Activated CD8-positive, alpha-beta memory T cell treated with anti-CD3 and anti-CD28 coated beads for 4 hours (primary cell): ENCODE measurements at places on chromosomes 7 and 10.

GRCh38 chr10:44932517-44933450, 21.6 kb downstream of the TMEM72 start:
- DNase-seq = peak; percentile 59

DNA sequence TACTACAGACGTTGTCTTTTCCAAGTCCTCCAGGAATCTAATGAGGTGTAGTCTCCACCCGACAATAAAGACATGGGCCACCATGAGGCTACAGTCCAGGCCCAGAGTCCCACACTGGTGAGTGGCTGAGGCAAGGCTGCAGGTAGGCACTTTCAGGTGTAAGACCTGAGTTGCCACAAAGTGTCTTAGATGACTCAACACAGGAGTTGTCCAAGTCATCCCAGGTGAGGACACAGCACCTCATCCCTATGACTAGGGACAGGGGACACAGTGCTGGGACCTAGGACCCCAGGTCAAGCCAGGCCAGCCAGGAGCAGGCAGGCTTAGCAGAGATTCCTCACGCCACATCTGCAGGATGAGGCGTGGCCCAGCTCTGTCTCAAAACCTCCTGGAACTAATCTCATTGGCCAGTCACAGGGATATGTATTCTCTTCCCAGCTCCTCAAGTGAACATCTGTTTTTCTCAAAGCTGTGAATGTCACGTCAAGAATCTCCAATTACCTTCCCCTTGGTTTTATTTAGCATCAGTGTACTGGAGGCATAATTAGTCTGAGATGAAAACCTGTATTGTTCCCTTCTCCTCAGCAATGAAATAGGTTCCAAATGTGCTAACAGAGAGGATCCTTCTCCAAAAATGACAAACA, 254.6 kb downstream of the GRID1 start:
- no peak for DNase-seq

DNA sequence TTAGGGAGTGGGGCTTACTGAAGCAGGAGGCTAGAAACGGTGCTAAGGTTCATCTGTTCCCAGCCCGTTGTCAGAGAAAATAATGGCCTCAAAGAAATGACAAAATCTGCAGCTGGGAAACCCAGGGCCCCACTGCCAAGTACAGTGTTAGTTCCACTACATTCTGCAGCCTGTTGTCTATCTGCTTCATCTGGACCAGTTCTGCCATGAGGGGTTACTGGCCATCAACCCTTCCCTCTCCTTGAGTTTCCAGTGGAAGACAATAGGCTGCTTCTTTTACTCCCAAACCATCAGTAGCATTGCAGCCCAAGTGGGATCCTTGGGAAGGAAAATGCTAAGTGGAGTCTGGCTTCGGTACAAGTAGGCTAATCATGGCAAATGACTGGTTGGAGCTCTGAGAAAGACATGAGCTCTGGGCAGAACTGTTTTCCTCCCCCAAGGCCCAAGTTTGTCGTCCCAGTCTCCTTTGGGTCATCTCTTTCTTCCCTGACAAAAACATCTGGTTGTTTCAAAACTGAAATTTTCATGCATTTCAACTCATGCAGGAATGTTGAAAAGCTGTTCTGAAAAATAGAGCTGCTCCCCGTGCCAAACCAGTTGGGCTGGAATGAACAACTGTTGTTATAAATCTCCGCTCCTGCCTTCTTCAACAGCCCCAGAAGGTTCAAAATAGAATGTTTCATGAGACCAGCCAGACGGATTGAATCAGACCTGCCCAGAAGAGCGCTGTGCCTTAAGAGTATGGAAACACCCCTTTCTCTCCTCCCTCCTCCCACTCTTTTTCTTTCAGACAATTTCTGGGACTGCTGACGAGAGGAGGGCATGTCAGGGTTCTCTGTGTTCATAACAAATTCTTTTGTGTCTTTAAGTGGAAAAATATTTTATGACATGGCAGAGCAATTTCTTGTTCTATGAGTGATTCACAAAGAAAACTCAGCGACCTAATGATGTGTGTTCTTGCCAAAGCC, 116.6 kb downstream of the RAB18 start:
- DNase-seq = no peak

DNA sequence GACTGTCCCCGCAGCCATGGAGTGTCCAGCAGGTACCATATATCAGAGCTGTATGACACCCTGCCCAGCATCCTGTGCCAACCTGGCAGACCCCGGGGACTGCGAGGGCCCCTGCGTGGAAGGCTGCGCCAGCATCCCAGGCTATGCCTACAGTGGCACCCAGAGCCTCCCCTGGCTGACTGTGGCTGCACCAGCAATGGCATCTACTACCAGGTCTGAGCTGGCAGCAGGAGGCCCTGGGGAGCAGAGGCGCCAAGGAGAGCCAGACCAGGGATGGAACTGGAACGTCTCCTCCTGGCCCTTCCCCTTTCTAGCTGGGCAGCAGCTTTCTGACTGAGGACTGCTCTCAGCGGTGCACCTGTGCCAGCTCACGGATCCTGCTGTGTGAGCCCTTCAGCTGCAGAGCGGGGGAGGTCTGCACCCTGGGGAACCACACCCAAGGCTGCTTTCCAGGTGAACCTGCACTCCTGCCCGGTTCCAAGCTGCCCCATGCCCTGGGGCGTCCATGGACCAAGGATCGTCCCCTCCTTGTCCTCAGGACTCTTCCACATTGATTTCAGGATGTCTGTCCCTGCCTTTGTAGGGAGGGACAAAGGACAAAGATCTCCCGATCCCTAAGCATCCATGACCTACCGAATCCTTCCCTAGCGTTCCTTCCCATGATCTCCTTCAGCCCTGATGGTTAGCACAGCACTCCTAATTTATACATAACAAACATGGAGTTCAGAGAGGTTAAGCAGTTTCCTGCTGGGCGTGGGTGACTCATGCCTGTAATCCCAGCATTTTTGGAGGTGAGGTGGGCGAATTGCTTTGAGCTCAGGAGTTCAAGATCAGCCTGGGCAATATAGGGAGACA, 33.3 kb downstream of the EPHB4 start:
- DNase-seq = no peak

- no peak for DNase-seq
Measured at GRCh38 chr7:69301253-69301652, 297.0 kb upstream of the AUTS2 start.

DNA sequence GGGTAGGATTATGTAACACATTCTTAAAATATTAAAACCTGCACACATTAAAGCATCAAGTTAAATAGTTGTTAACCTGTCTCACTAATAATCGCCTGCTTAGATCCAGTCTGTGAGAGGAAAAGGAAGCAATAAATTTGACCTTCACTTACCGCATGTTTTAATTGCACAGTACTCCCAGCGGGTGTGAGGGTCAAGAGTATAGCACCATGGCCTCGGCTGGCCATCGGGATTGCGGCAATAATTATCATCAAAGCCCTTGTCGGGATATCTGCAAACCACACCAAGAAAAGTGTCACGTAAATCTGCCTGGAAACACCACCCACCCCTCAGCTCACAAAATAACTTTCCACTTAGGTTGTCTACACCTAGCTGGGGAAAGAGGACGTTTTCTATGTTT, 26.6 kb downstream of the HGF start:
- no peak for DNase-seq

DNA sequence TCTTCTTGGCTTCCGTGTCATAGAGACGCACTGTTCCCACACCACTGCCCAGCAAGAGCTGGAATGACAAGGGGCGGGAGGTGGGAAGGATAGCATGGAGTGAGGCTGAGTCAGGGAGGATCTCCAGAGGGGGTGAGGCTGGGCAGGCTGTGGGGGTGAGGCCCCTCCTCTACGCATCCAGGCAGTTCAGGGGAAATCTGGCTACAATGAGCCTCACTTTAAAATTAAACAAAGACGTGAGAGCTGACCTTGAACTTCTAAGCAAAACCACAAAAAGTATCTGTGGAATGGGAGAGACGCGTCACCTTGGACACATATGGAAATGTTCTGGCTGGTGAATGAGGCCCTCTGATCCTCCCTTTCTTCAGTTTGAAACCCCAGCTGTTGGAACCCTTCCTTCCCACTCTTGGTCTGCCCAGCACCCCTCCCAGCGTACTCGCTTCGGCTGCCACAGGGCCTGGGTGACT, 17.7 kb downstream of the WDR91 start:
- no peak for DNase-seq

- DNase-seq = no peak
Measured at GRCh38 chr10:104406715-104407650, 53.4 kb downstream of the CFAP58 start.

- no peak for DNase-seq
Measured at GRCh38 chr10:51910189-51910588, 210.8 kb upstream of the CSTF2T start.

- no peak for DNase-seq
Measured at GRCh38 chr7:87116315-87116714, 35.9 kb upstream of the DMTF1 start.

DNA sequence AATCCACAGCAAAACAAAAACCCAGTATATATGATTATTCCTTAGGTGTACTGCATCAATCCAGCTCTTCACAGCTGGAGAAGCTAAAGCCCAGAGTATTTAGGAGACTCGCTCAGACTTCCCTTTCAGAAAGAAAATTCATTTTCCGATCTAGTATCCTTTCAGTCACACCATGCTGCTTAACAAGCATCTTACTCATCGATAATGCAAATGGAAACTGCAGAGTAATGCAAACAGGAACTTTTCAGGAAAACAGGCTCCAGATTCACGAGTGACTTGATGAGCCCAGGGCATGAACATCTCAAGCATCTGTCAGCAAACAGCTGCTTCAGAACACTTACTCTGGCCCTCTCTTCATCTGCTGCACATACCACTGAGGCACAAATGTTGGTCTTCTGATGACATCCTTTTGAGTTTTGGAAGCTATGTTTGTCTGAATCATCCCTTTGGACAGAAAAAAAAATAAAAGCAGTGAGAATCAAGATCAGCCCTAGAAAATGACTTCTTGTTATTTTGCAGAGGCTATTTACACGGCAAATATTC, 24.9 kb upstream of the ZC3HAV1L start:
- no peak for DNase-seq

- DNase-seq = no peak
Measured at GRCh38 chr10:112948196-112948595, 1.9 kb upstream of the TCF7L2 start.

DNA sequence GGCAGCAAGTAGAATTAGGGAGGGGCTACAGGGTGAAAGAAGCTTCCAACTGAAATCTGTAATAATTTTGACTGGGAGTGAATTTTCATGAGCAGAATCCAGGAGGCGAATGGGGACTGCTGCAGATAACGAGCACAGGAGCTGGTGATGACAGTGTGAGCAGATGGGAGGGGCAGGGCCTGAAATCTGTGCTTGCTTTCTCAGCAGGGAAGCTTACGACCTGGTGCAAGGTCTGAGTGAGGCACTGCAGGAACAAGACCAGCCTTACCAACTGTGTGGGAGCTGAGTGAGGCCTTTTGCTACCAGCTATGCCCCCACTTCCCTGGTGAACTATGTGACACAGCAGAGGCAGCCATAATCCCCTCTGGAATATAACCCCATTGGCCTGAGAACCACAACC, 109.8 kb downstream of the HPSE2 start:
- no peak for DNase-seq

DNA sequence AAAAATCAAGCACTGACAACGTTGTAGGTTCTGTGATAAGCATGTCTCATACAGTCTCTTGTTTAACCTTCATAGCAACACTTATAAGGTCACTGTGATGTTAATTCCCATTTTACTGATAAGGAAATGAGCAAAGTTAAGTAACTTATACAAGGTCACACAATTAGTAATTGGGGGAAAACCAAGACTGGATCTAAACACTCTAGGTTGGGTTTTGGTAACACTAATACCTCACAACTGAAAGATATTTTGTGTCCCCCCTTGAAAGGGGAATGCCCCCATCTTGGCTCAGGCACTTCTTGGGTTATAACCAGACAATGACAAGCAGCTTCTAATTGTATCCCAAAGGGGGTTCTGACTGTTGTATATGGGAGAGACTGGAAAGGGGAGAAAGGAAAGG, 36.0 kb upstream of the ABCB4 start:
- DNase-seq = no peak

- no peak for DNase-seq
Measured at GRCh38 chr7:54859545-54859944, 100.5 kb upstream of the SEC61G start.

GRCh38 chr10:58281092-58281752, 12.3 kb downstream of the CISD1 start:
- no peak for DNase-seq

- DNase-seq = no peak
Measured at GRCh38 chr7:98210513-98211220, 572 bp upstream of the BHLHA15 start.

GRCh38 chr7:19051767-19052375, 65.6 kb downstream of the TWIST1 start:
- DNase-seq = no peak

DNA sequence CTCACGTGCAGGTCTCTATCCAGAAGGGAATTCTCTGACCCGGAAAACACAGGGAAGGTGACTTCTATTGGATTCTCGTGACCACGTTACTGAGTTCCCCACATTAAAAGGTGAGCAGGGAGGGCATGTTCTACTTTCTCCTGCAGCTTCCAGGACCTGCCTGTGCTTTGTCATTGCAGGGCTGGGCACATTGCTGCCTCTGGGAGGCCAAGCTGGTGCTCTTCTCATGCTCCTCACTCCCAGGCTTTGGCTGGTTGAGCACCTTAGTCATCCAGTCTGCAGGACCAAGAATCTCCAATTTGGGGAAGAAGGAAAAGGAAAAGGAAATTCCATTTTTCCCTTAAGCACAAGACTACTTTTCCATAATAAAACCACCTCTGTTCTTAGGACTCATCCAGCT, 86.5 kb upstream of the TMEM72 start:
- no peak for DNase-seq

GRCh38 chr10:13977861-13978532, 352.7 kb downstream of the FRMD4A start:
- DNase-seq = no peak

DNA sequence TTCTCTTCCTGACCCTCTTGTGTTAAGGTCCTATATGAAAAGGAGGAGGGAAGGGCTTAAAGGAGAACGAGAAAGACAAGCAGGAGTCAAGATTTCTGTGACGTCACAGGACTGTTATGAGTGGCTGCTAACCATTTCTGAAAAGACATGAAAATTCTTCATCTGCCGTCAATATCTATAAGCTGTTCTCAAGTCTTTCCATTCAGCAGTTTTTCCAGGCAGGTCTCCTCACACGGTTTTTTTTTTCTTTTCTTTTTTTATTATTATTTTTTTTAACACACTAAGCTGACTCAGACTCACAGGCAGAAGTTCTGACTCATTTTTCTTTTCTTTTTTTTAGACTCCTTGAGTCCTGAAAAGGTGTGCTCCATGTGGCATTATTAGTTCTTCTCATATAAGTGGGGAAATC, 72.0 kb downstream of the DGKI start:
- DNase-seq = no peak

- peak; percentile 34 for DNase-seq
Measured at GRCh38 chr7:21338728-21339164, 89.1 kb upstream of the SP4 start.

DNA sequence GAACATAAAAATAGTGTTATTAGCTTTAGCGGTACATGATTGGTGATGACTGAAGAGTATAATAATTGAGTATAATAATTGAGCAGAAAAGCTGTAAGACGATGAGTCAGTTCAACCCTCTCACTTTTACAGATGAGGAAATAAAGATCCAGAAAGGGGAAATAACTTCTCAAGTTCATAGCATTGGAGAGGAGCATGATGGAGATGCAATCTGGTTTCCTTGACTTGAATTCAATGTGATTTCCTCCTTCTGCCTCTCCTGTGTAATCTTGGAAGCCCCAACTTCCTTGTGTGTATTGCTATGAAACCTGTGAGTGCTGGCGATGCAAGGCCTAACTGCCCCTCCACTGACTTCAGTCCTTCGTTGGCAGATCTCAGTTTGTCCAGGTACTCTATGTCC, 265.1 kb downstream of the LRMDA start:
- no peak for DNase-seq

- DNase-seq = no peak
Measured at GRCh38 chr7:3089493-3089892, 45.8 kb upstream of the CARD11 start.
